ENCODE measurements at places on chromosomes 1 and 21. TPM values are rescaled to one million over a fixed set of nuclear protein-coding genes. Genes with fewer than 3 reads are reported as not detected.

DNA sequence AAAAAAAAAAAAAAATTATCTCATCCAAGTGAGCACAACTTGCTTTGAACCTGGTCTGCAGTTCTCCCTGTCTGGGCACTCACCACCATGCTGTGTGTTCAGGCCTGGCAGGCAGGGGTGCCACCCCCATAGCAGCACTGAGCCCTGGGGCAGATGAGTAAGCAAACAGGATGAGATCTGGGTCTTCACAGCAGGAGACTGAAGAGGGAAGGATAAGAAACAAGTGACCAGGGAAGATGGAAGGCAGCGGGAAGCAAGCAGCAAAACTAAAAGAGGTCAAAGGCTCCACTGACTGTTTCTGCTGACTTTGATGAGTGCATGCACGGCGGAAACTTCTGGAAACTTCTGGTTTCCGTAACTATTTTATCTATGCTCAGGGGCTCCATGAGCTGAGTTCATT is 133.5 kb upstream of the SOD1 start:
- no peak for DNase-seq

DNA sequence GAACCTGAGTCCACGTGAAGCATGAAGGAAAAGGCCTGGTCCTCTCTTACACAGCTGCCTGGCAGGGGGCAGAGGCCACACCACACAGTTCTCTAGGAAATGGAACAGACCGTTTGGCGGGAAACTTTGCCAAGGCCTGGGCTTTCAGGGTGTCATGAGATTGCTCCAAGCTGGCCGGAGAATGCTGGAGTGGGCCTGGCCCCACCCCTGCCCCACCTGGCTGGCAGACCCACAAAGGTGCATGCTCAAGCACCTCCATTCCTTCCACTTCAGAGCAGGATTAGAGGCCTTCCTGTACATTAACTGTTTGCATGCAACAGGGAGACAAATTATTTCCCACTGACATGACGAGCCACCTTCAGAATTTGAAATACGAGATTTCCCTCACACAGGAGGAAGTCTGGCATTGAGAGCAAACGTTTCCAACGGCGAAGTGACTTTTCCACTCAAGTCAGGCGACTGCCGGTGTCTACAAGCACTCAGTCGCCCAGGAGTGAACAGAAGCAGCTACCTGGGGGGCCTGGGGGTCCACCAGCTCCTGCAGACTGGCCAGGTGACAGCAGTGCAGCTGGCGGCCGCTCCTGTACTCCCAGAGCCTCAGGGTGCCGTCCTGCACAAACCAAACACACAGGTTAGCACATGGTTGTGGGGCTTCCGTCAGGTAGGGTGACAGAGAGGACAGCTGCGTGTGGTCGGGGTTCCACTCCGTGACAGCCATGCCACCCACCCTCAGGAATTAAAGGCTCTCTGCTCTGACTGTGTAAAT is 24.0 kb downstream of the WDR4 start:
- no peak for DNase-seq

- DNase-seq: peak; percentile 55
Observed at GRCh38 chr1:98422816-98423215, 238.7 kb upstream of the SNX7 start.

DNA sequence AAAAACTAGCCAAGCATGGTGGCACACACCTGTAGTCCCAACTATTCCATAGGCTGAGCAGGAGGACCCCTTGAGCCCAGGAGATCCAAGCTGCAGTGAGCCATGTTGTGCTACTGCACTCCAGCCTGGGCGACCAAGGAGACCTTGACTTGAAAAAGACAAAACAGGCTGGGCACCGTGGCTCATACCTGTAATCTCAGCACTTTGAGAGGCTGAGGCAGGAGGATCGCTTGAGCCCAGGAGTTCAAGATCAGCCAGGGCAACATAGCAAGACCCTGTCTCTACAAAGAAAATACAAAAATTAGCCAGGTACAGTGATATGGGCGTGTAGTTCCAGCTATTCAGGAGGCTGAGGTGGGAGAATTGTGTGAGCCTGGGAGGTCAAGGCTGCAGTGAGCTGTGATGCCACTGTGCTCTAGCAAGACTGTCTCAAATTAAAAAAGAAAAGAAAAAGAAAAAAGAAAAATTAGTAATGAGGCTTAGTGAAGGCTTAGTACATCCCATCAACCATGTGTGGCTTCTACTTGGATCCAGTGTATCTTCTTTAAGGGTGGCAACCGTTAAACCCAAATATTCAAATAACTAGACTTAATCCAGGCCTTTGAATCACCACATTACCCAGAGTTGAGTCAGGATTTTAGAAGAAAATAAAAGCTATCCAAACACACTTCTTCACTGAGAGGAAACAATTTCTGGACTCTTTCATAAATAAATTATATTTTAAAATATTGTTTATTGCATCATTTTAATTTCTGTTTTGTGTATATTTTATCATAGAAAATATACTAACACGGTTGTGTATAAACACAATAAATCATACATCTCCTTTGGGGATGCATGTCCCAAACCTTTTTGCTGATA is 74.3 kb upstream of the RAB4A start:
- no peak for DNase-seq

DNA sequence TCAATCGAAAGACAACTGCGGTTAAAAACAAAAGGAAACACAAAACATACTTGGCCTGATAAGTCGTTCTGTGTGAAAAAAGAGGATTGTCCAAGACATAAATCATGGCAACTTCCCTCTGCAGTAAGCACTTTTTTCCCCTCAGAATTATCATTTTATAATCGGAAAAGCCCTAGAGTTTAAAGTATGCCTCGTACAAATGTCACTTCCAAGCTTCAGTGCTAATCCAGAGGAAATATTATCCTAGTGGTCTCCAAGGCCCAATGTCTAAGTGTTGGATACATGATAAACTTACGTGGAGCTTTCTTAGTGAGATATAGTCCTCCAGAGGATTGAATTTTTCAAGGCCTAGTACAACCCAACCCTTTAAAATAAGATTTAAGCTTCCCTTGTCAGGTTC is 11.2 kb upstream of the NTMT2 start:
- no peak for DNase-seq

- no peak for DNase-seq
Observed at GRCh38 chr21:45135122-45135521, 60.7 kb downstream of the ADARB1 start.

DNA sequence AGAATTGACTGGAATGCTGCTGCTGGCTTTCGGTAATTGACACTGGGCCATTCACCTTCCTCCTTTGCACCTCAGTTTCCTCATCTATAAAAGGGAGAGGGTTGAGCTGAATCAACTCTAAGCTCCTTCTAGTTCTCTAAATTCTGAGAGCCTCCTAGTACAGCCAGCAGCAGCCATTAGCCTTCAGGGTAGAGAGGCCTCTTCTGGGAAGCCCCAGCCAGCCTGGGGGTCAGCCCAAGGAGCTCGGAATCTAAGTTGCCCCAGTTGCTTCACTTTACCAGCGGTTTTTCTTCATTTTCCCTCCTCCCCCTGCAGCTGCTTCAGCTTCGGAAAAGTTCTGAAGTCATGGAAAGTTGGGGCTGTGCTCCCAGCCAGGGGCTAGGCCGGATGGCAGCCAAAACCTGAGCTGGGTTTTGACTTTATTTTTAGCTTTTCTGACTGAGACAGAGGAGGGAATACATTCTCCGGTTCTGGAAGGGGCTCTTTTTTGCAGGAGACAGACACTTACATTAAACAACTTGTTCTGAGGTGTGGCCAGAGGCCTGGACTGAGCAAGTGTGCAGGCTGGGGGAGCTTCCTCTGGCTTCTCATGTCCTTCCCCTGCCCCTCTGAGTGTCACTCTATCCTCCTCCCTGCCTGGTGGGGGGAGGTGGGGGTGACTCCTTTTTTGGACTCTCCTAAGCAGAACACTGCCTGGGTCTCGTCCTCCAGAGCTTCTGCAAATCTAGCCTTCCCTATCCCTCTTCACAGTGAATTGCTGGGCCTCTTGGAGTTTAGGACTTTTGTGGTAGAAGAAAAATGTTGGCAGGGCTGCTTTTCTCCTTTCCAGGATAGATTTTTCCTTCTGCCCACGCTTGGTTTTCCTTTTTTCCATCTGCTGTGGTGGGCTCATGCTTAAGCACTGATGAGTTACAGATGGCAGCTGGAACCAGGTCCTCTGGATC is 14.4 kb downstream of the LMNA start:
- peak; percentile 92 for DNase-seq

GRCh38 chr1:7228252-7228961 is 443.2 kb downstream of the CAMTA1 start:
- no peak for DNase-seq

DNA sequence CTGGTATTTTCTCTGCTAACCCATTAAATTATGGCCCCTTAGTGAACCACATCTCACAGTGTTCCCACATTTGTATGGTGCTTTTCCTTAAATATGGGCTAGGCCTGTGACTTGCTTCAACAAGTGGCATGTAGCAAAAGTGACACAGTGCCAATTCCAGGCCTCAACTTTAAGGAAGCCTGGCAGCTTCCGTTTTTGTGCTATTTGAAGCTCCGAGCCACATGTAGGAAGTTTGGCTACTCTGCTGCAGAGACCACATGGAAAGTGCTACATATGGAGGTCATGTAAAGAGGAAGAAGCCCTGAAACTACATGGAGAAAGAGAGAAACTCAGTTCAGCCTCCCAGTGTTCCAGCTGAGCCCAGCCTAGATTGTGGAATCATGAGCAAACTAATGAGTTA is 28.5 kb upstream of the DR1 start:
- no peak for DNase-seq

GRCh38 chr1:178928041-178928440 is 57.2 kb upstream of the ANGPTL1 start:
- DNase-seq: no peak

- no peak for DNase-seq
Observed at GRCh38 chr1:223843934-223844786, 1.6 kb downstream of the TP53BP2 start.

DNA sequence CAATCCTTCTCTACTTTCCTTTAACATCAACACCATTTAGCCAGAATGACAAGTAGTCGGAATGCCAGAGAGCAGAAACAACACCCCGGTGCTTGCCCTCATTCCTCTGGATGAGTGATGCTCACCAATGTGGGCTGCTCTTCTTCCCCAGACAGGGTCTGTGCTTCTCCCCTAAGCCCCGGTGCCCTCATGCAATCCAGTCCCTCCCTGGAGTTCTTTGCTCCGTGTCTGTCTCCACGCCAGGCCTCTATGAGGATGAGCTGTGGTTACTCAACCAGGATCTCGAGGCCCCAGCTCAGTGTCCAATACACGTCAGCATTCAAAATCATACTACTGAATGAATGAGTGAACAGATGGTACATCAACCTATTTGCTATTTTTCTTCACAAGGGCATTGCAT is 29.7 kb upstream of the PDE9A start:
- DNase-seq: no peak

The AIM2 gene
- total RNA-seq: 1.5 TPM

The S100A16 gene
- total RNA-seq: 54.4 TPM

The MXRA8 gene
- 139 TPM for total RNA-seq

The FAM167B gene
- 0.64 TPM for total RNA-seq

The PI4KB gene
- total RNA-seq: 67.8 TPM

The GCSAML gene
- total RNA-seq: 0.14 TPM

The LAMB3 gene
- total RNA-seq: 6.1 TPM

The NBPF15 gene
- total RNA-seq: 49.0 TPM
